ENCODE measurements at places on chromosomes 4 and X.

GRCh38 chr4:82515705-82516104 lies 46.1 kb downstream of the TMEM150C start:
- DNase-seq, result no peak

- DNase-seq, result no peak
Observed at GRCh38 chrX:120749141-120749846, 119.4 kb upstream of the C1GALT1C1 start.

GRCh38 chr4:109959195-109959594 lies 46.5 kb downstream of the EGF start:
- DNase-seq, result no peak

- no peak for DNase-seq
Observed at GRCh38 chr4:141518222-141518621, 118.2 kb upstream of the IL15 start.

DNA sequence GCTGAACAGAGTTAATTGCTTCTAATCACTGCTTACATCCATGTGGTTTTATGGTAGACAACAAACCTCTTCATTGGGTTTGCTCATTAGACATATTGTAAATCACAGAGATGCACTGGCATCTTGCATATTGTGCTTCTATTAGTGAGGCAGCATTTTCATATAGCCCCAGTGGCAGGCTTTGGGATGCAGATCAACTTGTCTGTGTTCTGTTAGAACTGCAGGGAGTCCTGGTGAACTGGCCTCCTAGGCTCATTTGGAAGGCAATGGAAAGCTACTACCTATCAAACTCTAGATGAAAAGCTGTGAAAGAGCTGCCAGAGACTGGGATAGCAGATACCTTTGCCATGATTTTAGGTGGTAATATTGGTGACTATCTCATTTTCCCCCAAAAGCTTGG lies 108.8 kb downstream of the NAA11 start:
- no peak for DNase-seq

DNA sequence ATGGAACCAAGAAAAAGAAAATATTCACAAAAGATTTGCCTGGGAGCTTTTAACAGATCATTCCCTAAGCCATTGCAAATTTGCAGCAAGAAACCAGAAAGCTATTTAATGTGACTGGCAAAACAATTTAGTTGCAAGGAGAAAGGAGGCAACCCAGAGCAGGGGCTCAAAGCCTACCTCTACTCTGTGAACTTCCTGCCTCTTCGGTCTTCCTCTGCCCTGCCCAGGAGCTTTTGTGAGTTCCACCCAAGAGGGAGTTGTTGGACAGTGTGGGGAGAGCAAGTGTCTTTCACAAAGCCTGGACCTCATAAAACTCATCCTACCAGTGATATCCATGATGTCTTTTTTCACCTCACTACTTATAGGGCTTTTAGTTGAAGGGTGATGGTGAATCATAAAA lies 107.4 kb downstream of the AFF1 start:
- no peak for DNase-seq

GRCh38 chr4:4787421-4787820 lies 72.0 kb upstream of the MSX1 start:
- DNase-seq, result no peak

GRCh38 chr4:104490770-104491480 lies 3.8 kb downstream of the CXXC4 start:
- peak; percentile 44 for DNase-seq

DNA sequence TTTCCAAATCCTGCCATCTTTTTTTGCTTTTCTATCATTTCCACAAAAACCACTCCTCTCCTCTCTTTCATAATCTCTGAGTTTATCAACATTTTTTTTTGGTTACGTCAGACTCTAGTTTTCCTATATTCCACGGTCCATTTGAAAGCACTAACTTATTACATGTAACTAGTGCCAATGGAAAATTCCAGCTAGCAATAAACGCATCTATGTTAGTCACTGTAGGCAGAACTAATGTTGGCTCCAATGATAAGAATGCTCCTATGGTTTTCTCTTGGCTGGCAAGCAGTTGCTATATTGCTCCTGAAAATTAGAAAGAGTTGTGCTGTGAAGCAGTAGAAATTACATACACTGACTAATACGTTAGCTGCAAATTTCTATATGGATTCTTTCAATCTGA lies 634.6 kb upstream of the FTHL17 start:
- DNase-seq, result no peak

GRCh38 chr4:165381821-165382373 lies 3.1 kb downstream of the CPE start:
- DNase-seq, result no peak

GRCh38 chr4:119794113-119794512 lies 165.5 kb upstream of the PDE5A start:
- no peak for DNase-seq

DNA sequence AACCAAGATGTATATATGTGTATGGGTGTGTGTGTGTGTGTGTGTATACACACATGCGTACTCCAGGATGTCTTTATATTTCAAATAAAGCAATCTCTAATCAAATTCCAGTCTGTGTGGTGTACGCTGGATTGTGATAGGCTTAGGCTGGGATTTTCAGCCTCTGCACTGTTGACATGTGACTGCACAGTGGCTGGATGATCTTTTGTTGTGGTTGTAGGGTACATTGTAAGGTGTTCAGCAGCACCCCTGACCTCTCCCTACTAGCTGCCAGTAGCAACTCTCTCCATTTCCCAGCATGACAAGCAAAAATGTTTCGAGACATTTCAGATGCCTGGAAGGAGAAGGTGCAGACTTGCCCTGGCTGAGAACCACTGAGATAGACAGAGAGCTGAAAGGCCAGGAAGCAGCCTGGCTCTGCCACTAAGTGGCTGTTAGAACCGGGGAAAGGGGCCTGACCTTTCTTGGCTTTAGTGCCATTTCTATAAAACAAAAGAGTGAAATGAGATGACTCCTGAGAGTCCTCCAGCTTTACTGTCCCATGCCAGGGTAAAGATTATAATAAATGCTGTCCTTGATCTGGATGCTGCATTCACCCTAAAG lies 10.5 kb downstream of the PGM2 start:
- DNase-seq, result no peak

All from CD4-positive, alpha-beta T cell treated with Interleukin-15 for 4 hours (primary cell).